ENCODE measurements at places on chromosomes 3 and 15.

- no peak for DNase-seq
These were observed 174.7 kb downstream of the CD47 start for GRCh38 chr3:107916171-107916570.

DNA sequence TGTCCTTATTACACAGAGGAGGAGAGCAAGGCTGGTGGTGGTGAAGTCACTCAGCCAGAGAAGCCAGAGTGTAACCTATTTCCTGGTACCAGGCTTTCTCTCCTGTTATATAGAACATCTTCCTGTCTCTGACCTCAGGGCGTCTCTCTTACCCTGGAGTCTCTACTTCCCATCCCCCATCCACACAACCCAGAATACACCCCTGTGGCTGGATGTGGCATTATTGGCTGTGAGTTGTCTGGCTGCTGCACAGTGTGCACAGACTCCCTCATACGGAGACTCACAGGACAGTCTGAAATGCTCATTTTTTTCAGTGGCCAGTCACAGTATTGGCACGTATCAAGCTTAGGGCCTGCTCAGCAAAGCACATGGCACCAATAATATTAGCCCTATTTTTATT lies 8.6 kb downstream of the PODXL2 start:
- DNase-seq: no peak

GRCh38 chr15:53034767-53035245 lies 244.7 kb upstream of the ONECUT1 start:
- DNase-seq: no peak

DNA sequence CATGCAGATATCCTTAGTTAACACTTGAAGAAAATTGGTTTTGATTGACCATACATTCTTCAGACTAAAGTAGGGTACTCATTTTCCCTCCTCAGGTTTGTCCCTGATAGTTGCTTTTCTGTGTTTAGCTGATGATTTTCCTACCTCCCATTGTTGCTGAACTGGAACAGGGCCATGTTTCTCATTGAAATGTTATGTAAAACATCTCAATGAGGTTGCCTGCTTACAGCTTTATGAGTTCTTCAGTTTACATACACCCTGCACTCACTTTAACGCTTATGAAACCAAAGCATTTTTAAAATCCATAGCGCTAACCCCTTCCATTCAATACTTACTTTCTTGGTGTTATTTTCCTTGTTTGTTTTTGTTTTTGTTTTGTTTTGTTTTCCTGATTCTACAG lies 61.9 kb downstream of the HMG20A start:
- DNase-seq: no peak

DNA sequence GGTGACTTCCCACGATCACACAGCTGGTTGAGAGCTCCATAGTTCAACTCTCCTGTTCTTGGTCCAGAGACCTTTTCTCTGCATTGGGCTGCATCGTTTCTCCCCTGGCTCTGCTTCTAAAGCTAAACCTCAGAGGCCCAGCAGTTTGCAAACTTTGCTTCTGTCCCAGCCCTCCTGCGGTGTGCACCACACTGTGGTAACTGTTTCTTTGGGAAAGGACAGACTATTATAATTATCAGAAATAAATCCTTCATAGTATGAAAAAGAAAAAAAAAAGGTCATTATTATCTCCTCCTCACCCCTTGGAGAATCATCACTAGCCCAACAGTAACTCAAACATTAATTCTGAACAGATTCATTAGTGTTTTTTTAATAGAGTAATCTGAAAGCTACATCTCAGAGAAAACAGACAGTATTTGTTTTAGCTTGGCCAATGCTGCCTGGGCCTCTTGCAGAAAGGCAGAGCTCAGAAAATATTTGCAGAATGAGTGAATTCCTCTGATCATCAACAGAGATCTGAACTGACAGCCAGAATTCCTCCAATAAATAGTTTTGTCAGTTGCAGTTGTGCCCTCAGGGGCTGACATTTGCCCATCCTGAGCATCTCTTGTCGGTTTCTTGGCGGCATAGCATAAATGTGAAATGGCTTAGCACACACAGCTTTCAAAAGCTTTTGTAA lies 52.9 kb downstream of the BFSP2 start:
- DNase-seq: no peak

DNA sequence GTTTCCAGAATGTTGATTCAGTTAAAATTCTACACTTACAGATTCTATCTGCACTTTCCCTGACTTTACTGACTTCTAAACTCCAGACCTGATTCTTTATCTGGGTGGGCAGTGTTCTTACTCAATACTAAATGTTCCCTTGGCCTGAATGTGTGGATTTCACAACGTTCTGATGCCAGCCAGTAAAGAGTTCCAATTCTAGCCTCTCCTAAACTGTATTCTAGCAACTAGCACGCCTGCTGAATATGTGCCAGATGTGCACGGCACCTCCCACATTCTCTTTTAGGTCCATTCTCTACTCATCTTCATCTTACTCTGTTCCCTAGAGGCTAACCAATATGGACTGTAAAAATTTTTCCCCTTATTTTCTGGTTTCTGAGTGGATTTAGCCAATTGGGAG lies 479.5 kb upstream of the AGTR1 start:
- DNase-seq: no peak

- no peak for DNase-seq
These were observed 34.0 kb downstream of the MINDY4B start for GRCh38 chr3:150871192-150871591.

DNA sequence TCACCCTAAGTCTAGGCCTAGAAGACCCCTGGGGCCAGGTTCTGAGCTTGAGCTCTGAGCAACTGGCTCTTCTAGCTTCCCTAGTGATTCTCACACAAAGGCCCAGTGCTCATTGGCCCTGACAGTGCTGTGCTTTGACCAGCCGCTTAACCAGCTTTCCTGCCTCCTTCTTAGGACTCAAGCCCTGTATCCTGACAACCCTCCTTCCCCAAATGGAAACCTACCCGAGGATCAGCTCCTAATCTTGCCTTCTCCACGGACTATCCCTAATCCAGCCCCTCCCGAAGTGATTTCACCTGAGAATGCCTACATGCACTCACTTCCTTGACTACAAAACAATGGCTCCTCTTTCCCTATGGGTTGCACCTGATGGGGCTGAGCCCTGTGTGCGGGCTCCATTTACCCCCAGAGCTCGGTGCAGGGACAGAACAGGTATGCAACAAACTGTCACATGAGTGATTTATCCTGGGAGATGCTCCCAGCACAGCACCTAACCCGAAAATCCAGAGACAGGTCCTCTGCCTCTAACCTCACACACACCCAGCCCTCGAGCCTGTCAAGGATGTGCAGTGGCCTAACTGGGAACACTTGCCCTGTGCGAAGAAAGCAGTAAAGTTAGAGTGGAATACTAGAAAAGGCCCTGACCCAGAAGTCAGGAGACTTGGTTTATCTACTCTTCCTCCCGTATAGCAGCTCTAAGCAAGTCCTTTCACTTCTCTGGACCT lies 2.3 kb downstream of the MEGF11 start:
- DNase-seq: no peak

GRCh38 chr3:16380421-16380820 lies 115.4 kb downstream of the OXNAD1 start:
- no peak for DNase-seq

DNA sequence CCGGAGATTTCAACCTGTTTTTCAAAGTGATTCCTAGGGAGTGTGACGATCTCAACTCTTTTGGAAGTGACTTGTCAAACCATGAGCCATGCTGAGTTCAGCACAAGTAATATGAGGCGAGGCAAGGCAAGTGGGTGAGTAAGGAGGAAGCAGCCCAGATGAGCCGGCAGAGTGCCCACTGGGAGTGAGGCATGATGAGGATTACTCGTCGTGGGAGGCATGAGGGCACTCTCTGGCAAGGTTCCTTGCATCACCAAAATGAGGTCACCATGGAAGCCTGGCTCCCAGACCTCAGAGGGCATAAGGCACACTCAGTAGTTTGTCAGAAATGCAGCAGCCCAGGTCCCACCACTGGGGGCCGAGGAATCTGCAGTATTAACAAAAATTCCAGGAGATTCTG lies 636.1 kb downstream of the MAGI1 start:
- DNase-seq: no peak

- DNase-seq: peak; percentile 13
These were observed 6.5 kb downstream of the TPM1 start for GRCh38 chr15:63048776-63049665.

DNA sequence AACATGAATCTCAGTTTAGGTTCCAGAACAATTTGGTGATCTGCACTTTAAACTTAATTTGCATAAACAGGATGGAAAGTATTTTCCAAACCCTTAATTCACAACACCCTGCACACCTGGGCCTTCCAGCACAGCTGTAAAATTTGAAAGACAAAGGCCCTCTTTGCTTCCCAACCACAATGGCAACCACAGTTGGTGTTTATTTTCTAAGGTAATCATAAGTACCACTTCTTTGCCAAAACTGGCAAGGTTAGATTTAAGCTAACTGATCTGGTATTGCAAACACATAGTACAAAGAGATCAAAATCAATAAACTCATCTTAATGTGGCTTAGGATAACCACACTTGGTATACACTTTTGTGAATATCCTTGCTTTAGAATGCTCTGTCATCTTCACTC lies 4.1 kb downstream of the LRIG1 start:
- no peak for DNase-seq

GRCh38 chr3:53162672-53163443 lies 1.8 kb downstream of the PRKCD start:
- peak; percentile 21 for DNase-seq

DNA sequence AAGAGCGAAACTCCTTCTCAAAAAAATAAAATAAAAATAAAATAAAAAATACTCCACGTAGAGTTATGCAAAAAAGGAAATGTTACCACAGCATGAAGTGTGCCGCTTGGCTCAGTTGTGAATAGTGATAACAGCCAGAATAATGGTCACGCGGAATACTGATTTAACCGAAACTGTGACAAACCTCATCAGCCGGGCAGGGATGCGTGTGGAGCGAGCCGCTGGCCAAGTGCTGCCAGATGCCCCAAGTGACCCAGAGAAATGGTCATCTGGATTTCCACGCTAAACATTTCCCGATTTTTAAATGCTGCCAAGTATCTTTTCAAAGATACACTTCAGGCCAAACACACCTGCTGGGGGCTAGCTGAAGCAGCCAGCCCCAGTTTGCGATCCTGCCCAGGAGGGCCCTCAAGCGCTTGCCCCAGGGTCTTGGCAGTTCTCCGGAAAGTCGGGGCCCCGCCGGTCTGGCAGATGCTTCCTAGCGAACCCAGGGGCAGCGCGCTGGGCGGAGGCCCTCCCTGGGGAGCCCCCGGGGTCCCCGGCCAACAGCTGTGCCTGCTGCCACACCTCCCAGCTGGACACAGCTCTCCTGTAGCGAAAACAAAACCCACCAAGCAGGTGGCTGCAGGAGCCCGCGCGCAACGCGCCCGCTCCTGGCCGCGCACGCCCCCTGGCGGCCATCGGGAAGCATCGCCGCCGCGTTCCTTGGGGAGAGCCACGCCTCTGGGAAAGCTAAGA lies 35.1 kb downstream of the CMTM6 start:
- peak; percentile 65 for DNase-seq

- DNase-seq: no peak
These were observed 35.5 kb upstream of the EPHB3 start for GRCh38 chr3:184526088-184526433.

- DNase-seq: peak; percentile 20
These were observed 5.6 kb downstream of the TIGIT start for GRCh38 chr3:114299421-114299820.

DNA sequence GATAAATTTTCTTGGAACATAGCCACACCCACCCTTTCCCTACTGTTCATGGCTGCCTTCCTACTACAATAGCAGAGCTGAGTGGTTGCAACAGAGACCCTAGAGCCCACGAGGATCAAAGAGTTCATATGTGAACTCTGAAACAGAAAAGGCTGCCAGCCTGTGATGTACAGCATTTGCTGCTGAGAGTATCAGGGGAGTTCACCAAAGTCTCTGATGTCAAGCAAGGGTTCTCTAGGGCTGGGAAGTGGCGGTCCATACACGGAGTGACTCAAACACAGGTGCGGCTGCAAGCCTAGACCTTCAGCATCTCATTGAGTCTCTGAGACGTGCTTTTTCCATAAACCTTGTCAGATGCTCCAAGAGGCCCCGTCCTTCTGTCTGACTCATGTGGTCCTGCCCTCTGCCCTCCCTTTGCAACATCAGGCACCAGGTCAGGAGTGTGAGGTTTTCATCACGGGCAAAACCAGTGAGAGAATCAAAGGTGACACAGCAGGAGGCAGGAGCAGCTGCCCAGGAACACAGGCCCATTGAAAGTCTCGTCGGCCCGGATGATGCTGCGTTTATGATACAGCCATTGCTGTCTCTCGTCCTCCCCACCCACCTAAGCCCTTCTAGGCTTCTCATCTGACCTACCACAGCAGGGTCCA lies 42.9 kb downstream of the PCSK6 start:
- no peak for DNase-seq

DNA sequence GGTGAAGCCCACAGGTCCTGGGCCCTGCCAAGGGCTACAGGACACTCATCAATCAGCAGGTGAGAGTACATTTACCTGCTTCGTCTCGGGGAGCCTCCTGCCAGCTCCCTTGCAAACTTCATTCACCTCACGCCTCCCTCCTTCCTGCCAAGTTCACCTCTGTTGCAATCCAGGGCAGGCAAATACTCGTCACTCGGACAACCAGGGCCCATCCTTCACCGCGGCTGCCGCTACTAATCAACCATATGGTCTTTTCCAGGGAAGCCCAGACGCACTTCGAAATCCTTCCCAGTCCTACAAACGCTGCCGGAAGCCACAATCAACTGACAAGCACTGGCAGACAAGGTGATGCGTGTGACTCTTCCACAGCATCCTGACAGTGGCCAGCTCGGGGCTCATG lies 200.7 kb upstream of the NSMCE3 start:
- DNase-seq: no peak

DNA sequence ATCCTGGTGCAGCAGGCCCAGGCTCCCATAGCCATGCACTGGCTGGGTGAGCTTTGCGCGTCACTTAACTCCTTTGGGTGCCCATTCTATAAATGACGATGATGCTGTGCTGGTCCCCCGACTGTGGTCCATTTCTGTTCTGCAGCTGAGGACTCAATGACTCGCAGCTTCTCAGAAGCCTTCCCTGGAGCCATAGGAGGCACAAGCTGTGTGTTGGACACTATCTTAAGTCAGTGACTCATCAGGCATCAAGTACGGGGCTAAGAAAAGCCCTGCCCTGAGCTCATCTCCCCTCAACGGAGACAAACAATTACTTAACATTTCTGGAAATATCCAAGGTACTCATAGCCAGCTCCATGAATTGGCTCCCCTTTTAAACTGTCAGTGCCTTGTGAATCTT lies 13.8 kb upstream of the MUSTN1 start:
- no peak for DNase-seq

GRCh38 chr3:171385086-171385485 lies 75.1 kb downstream of the TNIK start:
- no peak for DNase-seq

- no peak for DNase-seq
These were observed 275.5 kb downstream of the FAM43A start for GRCh38 chr3:194961149-194961548.

Data from stimulated activated CD4-positive, alpha-beta T cell treated with anti-CD3 and anti-CD28 coated beads, TNF-alpha, amount 100 ng/mL, for 4 hours (primary cell).